ENCODE measurements at places on chromosomes 16 and 17.

GRCh38 chr17:5788266-5788900, 204.1 kb upstream of the NLRP1 start:
- DNase-seq: no peak

- DNase-seq: no peak
Measured at GRCh38 chr16:47395733-47396498, 64.9 kb downstream of the ITFG1 start.

DNA sequence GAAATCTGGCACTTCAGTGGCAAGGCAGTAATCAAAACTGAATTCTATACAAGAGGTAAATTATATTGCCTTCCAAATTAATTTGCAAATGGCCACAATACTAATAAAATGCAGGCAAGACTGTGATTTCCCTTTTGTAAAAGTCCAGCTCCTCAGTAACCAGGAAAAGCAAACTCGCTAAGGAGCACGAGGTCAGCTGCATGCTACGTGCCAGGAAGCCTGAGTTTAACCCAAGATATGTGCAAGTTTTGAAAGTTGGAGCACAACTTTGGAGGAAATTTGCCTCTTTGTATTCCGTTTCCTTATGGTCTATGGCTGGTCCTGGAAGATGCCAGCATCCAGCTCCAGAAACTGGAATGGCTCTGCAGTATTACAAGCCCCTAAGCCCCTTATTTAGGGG, 226.8 kb upstream of the DYNLRB2 start:
- no peak for DNase-seq

- DNase-seq: no peak
Measured at GRCh38 chr17:6691546-6691945, 21.6 kb downstream of the SLC13A5 start.

- no peak for DNase-seq
Measured at GRCh38 chr16:31224092-31224955, 7.4 kb upstream of the PYDC1 start.

GRCh38 chr16:57297856-57298255, 13.4 kb upstream of the PLLP start:
- no peak for DNase-seq
